ENCODE measurements at places on chromosomes 6 and 20.

DNA sequence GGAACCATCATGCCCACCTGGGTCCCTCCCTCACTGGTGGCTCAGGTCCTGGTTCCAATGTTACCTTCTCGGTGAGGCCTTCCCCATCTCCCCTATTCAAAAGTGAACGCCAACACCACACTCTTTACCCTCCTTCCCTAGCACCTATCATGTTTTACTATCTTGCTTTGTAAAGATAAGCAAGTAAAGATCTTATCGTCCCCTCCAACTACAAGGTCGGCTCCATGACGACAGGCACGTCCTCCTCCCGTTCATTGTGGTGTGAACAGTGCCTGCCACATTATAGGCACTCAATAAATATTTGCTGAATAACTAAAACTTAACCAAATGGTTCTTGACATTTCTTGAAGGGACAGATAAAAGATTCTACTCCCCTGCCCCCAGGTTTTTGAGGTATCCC is 147.1 kb downstream of the PREX1 start:
- no peak for DNase-seq

DNA sequence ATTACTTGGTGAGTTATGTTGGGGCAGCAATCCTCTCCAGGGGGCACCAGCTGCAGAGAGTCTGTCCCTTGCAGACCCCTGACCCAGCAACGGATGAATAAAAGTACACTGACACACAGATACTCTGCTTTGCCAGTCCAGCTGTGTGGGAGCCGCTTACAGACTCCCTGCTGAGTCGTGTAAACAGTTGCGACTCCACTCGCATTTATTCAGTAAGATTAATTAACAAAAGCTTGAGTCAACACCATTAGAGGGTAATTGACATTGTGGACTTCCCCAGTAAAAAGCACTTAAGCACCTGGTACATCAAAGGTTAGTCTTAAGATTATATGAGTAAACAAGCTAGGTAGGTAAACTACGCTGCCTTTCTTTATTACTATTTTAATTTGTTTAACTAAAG is 92.0 kb upstream of the TMEM181 start:
- peak; percentile 46 for DNase-seq

DNA sequence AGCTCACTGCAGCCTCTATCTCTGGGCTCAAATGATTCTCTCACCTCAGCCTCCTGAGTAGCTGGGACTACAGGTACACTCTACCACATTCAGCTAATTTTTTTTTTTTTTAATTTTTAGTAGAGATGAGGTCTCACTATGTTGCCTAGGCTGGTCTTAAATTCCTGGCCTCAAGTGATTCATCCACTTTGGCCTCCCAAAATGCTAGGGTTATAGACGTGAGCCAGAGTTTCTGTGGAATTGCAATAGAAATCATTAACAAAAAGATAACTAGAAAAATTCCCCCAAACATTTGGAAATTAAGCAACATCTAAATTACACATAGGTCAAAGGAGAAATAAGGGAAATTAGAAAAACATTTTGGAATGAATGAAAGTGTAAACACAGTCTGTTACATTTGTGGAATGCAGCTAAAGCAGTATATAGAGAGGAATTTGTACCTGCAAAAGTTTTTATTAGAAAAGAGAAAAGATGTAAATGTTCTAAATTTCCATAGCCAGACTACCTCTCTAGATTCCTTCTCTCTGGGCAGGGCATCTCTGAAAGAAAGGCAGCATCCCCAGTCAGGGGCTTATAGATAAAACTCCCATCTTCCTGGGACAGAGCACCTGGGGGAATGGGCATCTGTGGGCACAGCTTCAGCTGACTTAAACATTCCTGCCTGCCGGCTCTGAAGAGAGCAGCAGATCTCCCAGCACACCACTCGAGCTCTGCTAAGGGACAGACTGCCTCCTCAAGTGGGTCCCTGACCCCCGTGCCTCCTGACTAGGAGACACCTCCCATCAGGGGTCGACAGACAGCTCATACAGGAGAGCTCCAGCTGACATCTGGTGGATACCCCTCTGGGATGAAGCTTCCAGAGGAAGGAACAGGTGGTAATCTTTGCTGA is 51.3 kb downstream of the ATRN start:
- no peak for DNase-seq

DNA sequence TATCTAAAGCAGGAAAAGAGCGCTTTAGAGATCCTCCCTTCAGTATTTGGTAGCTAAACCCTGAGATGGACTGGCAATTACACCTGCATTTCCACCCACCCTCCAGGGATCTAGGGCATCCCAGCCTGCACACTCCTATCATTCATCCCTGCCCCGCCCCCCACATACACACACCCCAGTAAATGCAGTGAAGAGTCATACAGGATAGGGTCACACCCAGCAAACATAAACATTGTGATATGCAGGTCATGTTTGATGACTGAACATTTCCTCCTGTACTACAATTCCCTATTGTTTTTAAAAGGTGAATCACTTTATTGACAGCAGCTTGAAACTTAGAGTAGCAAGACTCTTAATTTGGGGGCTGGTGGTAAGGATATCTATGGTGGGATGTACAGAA is 112.9 kb downstream of the FOXO3 start:
- DNase-seq, result no peak

DNA sequence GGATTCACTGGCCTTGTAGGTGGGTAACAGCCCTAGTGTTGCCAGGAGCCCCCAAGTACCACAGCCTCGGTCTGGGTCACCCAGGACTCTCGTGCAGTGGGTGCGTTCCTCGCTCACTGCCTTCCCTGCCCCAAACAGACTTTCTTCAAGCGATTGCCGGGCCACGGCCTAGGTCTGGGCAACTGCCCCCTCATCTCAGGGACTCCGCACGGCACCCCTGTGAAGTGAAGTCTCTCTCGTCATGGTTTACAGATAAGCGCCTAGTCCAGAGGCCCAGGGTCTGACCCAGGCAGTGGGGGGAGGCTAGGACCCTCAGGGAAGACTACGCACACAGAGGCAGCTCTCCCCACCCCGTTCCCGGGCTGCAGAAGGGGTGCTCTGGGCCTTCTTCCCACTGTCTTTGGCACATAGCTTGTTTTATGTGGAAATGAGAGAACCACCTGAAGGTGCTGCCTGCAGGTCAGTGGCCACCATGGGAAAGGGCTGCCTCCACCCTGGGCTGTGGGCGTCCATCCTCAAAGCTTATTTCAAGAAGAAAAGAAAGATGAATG is 220.8 kb downstream of the ERMARD start:
- DNase-seq, result no peak

DNA sequence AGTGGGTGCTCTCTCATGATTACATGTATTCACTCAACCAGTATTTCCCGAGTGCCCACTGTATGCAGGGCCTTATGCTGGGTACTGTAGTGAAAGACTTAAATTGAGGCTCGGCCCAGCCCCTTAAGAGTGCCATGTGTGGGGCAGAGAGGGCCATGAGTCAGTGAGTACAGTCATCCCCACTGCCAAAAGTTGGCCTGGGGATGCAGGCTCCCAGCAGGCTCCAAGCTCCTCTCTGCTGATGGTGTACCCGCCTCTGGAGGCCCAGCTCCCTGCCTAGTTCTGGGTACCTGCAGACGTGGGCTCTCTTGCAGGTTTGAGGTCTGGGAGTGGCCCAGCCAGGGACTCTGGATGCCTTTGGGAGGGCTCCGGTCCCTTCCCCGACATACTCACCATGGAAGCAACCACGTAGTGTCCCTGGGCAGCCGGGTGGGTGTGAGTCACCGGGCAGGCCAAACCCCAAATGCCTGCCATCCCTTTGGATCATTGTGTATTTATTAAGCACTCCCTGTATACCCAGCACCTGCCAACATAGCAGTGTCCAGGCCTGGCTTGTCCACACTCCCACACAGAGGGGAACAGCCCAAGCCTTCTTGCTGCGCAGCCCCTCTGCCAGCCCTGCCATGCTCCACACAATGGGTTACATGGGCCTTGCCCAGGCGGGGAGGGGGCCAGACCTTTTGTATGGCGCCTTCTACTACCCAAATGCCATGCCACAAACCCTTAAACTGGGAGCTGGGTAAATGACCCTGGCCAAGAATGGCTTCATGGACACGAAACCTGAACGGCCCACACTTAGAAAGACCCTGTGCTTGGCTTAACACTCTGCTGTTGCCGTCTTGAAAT is 153.6 kb downstream of the VEGFA start:
- no peak for DNase-seq

DNA sequence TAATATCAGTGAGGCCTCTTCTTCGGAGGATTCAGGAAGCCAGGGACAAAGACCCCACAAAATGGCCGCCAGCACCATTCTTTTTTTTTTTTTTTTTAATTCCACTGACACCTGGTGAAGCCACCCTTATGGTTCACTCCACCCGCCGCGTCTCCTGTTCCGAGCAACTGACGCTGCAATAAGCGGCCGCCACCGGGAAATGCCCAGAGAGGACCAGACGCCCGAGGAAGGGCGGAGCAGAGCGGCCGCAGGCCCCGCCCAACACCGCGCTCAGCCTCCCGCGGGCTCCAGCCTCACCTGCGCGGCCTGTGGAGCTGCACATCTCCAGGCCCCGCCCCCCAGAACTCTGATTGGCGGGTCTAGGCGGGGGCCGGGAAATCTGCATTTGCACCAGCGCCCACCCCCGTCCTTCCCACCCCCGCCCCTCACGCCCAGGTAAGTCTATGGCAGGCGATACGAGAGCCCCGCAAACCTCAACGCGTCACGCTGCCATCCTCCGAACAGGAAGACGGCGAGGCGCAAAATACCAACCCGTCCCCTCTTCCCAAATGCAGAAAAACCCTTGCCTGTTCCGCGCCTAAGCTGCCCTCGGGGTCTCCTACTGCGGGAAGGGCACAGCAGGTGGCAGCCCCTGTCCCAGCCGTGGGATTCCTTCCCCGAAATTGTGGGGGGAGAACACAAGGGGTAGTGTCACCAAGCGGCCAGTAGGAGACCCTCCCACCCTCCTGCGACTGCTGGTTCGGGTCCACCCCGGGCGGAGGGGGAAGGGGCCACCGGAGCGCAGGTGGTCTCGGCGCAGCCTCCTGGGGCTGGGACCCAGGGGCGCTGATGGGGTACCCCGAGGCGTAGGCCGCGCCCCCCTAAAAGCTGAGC is 960 bp downstream of the ATP9A start:
- peak; percentile 76 for DNase-seq

- no peak for DNase-seq
These were observed 48.0 kb downstream of the MAPK14 start for GRCh38 chr6:36075656-36076055.

DNA sequence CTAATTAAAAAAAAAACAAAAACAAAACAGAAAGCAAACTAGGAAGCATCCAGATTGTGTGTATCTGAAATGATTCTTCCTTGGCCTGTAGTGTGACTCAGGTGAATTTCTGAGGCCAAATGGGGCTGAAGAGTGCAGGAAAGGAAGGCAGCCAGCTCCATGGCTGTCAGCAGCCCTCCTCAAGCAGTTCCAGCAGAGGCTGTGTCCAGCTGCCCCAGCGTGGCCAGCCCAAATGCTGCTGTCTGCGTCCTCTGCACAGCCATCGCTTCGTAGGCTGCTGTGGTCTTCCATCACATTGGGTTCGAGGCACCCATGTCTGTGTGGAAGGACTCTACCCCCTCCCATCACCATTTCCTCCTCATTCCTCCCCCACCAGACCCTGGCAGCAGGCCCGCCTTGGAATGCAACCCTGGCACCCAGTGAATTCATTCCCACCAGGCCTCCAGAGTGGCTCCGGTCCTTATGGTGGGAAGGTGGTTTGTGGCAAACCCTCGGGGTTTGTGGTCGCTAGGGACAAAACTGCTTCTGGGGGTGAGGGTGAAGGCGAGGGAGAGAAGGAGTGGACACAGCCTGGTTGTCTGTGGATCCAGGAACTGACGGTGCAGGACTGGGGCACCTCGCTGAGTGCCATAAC is 81.5 kb downstream of the MYLK4 start:
- DNase-seq, result no peak

DNA sequence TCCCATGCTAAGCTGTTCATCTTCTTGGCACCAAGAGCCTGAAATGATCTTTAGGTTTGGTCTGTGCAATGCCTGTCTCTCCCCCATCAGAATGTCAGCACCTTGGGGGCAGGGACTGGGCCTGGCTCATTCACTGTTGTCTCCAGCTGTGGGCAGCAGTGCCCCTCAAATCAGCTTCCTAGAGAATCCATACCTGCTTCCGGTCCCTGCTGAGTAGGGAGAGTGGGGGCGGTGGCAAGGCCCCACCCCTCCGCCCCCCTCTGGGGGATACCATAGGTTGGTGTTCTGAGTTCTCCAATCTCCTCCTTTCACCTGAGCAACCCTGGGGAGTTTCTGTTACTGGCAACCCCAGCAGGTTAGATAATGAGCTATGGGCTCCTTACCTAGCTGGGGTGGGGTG is 19.2 kb upstream of the SPDEF start:
- DNase-seq, result no peak

- no peak for DNase-seq
These were observed 423.6 kb downstream of the BCKDHB start for GRCh38 chr6:80530103-80530502.

DNA sequence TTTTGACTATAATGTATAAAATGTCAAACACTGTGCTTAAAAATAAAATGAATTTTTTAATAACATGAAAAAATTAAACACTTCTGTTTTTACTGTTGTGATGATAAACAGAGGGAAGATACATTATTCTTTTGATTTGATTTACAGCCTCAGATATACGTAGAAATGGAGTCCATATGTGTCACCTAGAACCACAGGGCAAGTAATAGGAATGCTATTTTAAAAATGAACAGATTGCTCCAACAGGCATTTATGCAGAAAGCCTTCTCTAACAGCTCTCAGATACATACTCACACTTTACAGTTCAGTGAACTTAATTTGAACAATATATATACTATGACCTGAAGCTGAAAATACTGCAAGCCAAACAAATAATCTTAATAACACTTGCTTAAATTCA is 1551.0 kb downstream of the GRIK2 start:
- DNase-seq, result no peak

- DNase-seq, result no peak
These were observed 37.6 kb downstream of the ZNF391 start for GRCh38 chr6:27426045-27426620.

- DNase-seq, result no peak
These were observed 11.3 kb upstream of the MAP3K5 start for GRCh38 chr6:136803608-136804007.

DNA sequence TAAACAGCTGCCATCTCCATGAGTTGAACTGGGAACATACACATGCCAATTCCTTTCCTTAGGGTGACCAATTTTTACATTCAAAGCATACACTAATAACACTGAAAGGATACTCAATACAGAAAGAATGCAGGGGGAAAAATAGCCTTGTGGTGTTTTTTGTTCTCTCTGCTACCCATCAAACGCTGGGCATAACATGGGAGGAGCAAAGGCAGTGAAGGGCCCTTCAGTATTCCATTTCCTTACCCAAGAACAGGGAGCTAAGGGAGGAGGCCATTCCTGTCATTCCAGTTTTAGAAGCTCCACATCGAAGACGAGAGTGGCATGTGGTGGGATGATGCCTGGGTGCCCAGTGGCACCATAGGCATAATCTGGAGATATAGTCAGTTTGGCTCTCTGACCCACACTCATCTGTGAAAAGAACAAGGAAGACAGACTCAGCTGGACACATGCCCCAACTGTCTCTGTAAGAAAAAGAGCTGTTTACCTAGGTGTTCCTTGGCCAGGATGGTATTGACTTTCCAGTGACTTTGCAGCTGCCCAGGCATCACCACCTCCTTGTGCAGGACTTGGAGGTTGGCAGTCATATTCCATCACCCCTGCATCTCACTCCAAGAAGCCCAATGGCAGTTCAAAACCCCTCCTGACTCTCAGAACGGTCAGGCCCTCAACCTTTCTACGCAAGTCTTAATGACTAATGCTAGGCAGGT is 20.9 kb downstream of the FKBP1A start:
- no peak for DNase-seq

Measured in NCI-H2081 treated with DMSO at 0.1 percent for 48 hours (cell line).